ENCODE measurements at places on chromosomes 3 and 15.

DNA sequence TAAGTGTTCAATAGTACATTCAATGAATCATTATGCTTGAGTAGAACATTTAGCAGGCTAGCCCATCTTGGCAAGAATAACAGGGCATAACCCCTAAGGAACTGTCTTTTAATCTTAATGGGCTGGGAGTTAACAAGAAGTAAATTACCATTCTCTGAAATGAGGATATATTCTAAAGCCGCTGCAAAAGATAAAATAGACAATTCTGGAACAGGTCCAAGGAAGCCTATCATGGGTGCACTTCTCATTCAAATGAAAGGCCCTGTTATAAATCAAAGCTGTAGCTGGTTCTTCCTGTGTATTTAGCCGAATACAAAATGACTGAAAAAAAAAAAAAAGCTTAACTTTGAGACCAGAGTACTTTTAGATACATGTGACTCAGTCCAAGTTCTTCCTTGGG, 15.6 kb downstream of the MTHFS start:
- DNase-seq, result no peak

DNA sequence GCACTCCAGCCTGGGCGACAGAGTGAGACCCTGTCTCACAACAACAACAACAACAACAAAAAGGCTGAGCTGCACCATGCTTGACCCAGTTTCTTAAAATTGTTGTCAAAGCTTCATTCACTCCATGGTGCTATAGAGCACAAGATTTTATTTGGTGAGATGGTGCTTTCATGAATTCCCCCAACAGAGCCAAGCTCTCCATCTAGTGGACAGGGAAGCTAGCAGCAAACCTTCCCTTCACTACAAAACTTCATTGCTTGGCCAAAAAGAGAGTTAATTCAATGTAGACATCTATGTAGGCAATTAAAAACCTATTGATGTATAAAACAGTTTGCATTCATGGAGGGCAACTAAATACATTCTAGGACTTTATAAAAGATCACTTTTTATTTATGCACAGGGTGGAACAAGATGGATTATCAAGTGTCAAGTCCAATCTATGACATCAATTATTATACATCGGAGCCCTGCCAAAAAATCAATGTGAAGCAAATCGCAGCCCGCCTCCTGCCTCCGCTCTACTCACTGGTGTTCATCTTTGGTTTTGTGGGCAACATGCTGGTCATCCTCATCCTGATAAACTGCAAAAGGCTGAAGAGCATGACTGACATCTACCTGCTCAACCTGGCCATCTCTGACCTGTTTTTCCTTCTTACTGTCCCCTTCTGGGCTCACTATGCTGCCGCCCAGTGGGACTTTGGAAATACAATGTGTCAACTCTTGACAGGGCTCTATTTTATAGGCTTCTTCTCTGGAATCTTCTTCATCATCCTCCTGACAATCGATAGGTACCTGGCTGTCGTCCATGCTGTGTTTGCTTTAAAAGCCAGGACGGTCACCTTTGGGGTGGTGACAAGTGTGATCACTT, 2.0 kb downstream of the CCR5 start:
- no peak for DNase-seq

DNA sequence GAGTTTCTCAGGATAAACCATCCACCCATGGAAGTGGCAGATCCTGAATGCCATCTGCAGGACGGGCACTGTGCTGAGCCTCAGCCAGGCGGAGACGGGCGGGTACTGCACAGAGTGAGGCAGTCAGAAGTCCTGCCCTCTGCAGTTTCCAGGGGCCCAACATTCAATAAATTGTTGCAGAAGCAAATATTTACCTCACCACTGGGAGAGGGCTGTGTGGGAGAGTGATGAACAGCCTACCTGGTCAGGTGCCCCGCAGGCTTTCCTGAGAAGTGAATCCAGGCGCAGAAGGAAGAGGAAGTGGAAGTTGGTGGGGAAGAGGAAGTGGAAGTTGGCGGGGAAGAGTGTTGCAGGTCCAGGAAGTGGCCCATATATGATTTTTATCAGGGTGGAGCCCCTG, 100.8 kb downstream of the SLCO3A1 start:
- DNase-seq, result no peak

GRCh38 chr3:197345390-197345789, 47.0 kb upstream of the DLG1 start:
- DNase-seq, result no peak

DNA sequence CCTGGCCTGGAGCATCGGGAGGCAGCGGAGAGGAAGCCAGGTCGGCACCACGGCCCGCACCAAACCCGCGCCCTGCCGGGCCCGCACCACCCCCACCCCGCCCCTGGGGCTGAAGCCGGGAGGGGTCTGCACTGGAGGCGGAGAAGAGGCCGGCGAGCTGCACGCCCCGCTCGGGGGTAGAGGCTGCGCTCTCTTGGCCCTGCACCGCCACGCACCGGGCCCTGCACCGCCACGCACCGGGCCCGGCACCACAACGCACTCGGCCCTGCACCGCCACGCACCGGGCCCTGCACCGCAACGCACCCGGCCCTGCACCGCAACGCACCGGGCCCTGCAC, 41.4 kb downstream of the MUC20 start:
- DNase-seq, result no peak

DNA sequence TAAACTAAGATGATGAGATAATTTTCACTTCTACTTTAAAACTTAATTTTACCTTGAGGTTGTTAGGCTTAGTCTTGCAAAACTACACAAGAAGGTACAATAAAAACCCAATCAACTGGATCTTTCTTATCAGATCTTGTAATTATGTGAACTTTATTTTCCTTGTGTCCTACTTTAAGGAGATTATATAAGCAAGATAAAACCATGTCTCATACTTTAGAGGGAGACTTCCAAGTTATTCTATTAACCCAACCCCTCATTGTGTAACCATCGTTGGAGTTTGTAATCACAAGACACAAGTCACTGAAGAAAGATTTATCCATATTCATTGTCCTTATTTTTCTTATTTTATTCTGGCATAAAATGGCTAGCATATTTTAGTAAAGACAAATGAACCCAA, 165.6 kb downstream of the SERPINI1 start:
- no peak for DNase-seq

DNA sequence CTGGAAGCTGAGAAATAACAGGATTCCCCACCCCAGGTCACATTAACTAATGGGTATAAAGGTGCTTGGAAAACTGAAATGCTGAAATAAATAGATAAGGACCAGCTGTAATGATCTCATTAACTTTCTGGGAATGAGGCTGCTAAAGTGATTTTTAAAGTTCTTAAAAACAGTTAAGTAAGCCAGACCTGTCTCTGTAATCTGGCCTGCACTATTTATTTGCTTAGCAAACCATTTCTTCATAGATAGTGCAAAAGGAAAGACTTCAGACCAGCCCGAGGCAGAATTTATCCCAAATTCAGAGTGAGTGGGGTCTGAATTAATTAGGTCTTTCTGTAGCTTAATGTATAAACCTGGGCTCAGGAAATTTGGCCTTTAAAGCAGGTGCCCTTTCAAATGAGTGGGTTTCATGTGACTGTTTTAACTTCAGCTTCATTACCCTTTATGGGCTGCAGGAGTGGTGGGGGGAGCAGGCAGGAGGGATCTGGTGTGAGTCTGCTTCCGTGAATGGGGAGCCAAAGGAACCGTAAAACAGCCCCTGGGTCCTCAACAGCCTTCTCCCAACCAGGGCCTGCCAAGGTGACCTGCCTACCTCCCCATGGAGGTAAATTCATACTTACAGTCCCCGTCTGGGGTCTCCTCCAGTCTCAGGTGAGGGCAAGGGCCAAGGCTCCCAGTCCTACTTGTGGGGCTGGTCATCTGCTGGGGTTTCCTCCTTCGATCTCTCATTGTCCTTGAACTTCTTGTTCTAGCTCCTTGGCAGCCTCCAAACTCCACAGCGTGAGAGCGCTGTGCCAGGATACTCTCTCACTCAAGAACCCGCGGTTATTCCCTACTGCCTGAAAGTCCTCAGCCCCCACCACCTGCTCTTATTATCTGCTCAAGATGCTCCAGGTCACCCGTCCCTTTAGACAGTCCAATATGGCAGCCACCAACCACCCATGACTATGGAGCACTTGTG, 31.2 kb downstream of the MAGEF1 start:
- DNase-seq, result no peak

DNA sequence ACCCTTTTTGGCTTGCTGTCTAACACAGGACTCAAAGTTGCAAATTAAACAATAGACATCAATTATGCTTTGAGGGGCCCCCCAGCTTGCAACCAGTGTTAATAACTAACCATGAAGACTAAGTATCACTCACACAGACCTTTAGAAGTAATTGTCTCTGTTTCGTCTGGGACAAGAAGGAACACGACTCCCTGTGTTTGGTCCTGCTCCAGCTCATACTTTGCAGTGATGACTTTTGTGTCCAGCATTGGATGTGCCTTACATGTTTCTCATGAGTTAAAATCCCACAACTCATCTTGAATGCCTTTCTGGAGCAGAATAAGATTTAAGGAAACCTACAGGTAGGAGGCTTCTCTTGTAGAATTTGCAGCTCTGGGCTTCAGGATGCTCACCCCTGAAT, 53.1 kb downstream of the GMNC start:
- DNase-seq, result no peak

- no peak for DNase-seq
Measured at GRCh38 chr3:153578046-153578445, 416.0 kb downstream of the RAP2B start.

GRCh38 chr15:33846142-33846541, 122.2 kb upstream of the CHRM5 start:
- no peak for DNase-seq

DNA sequence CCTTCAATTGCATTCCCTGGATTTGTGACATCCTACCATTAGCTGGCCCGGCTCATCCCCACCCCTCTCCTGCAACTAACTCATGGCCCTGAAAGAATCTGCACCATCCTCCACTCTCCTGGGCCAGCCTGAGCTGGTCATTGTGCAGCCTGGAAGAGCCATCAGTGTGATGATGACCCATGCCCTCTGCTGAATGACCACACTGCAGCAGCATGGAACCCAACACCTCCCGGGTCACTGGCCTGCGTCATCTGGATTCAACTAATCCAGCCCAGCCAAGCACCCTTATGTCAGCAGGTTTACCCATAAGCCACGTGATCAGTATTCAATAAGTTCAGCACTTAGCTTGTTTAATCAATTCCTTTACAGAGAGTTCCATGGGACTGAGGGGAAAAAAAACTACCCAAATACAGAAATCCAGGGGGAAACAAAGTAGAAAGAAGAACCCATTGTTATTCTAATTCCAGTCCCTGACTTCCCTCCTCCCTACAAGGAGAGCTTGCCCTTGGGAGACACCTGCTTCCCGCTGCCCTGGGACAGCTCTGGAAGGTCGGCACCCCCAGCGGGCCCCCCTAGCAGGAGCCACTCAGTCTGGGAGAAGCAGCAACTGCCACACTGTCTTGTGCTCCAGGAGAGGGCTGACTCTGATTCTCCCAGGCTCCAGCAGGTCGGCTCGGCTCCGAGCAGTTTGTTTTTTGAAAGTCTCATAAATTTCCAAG, 309.1 kb upstream of the TLE3 start:
- no peak for DNase-seq

Data from activated CD4-positive, alpha-beta T cell treated with anti-CD3 and anti-CD28 coated beads, Interleukin-2, amount 50 U/mL, for 1 hour (primary cell).